ENCODE measurements at places on chromosomes 4 and X.

GRCh38 chrX:54529151-54529550 is 868 bp upstream of the GNL3L start:
- no peak for DNase-seq

DNA sequence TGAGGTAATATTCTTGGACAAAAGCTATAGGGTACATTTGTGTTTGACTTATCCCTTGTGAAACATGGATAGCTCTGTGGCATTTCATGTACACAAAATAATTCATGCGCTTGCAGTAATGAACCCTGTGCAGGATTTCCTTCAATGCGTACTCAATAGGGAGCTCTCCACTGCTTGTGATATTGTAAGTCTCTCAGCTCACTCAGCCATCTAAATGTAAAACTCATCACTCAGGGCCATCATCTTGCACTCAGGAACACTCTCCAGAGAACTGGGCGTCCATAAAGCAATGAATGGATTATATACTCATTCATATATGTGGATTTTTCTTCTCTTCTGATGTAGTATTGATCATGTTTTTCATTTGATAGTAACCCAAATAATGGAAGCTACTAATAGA is 288.1 kb downstream of the DCTD start:
- DNase-seq, result no peak

GRCh38 chrX:150482537-150483206 is 85.7 kb upstream of the MTM1 start:
- no peak for DNase-seq

DNA sequence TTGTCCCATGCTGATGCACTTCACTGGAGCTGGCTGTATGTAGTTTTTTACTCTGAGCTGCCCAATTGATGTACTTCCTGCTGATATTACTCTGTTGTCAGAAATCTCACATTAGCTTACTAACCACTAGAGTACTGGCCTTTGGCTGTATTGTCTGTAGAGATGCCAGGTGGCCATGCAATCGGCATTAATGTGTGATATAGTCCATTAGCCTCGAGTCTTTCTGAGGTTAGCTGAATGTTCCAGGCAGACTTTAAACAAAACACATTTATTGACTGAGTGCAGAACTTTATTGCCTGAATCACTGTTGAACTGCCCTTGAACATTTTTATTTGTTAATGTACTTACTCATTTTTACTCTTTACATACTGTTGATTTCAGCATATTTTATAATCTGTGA is 335.2 kb downstream of the PCDH10 start:
- no peak for DNase-seq

- DNase-seq, result no peak
Measured at GRCh38 chrX:68571610-68572311, 72.9 kb downstream of the YIPF6 start.

DNA sequence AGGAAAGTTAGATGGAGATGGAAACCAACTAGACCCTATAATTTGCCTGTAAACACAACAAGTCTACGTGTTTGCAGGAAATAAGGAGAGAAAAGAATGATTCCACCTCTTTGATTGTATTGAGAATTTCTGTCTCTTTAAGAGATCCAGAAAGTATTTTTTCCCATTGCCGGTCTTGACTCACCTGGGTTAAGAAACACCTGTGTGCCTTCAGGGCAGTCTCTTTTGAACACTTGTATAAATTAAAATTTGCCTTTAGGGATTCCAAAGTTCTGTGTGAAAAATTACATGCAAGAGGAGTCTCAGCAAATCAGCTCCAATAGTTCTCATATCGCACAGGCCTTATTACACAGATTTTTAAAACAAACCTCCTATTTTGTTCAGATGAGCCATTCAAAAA is 46.0 kb upstream of the SMAD1 start:
- DNase-seq, result no peak

DNA sequence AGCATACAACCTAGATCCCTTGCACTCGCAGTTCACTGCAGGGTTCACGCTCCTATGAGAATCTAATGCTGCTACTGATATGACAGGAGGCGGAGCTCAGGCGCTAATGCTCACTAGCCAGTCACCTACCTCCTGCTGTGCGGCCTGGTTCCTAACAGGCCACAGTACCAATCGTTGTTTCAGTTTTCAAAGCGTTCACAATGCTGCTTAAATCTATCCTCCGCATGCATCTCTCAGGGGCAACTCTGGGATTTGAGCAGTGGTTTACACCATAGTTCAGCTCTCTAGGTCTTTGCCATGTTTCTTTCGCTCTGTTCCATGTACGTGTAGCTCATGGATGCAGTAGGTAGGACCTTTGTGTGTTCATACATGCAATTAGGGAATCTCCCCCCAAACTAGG is 47.2 kb downstream of the CLOCK start:
- DNase-seq, result no peak
